ENCODE measurements at places on chromosomes 5 and 9.

DNA sequence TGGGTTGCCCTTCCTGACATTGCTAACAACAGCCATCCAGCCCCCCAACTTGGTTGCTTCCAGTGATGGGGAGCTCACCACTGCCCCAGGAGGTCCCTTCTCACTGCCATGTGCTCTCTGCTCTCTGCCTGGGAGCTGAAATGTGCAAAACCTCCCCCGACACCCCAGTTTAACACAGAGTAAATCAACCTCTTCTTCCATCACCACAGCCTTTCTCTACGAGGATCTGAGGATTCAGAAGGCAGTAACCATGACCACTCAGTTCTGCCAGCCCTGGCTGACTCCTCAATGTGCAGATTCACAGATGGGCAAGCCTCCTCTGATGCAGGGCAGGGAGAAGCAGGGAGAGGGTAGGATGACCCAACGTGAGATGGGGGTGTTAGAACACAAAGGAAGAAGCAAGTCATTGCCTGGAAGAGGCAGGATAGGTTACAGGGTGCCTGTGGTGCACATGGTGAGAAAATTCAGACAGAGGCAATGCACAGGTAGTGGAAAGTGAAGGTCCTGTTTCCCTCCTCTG is 185.0 kb downstream of the DAB2IP start:
- DNase-seq, result no peak

GRCh38 chr9:86747711-86748110 is 199.6 kb downstream of the GAS1 start:
- DNase-seq, result no peak

GRCh38 chr9:128703616-128704355 is 1.5 kb downstream of the PKN3 start:
- DNase-seq, result no peak

GRCh38 chr9:32841314-32841713 is 58.0 kb downstream of the TMEM215 start:
- no peak for DNase-seq

GRCh38 chr5:33118761-33119415 is 321.9 kb upstream of the TARS1 start:
- no peak for DNase-seq

GRCh38 chr9:95124582-95125367 is 192.7 kb downstream of the FANCC start:
- no peak for DNase-seq

GRCh38 chr9:96139592-96140295 is 162.2 kb downstream of the HSD17B3 start:
- DNase-seq, result no peak

GRCh38 chr9:18595597-18595996 is 121.6 kb downstream of the ADAMTSL1 start:
- peak; percentile 67 for DNase-seq

- peak; percentile 47 for DNase-seq
Observed at GRCh38 chr9:85741095-85741874, 469 bp downstream of the AGTPBP1 start.

- no peak for DNase-seq
Observed at GRCh38 chr9:86605303-86605702, 251.1 kb upstream of the TUT7 start.

DNA sequence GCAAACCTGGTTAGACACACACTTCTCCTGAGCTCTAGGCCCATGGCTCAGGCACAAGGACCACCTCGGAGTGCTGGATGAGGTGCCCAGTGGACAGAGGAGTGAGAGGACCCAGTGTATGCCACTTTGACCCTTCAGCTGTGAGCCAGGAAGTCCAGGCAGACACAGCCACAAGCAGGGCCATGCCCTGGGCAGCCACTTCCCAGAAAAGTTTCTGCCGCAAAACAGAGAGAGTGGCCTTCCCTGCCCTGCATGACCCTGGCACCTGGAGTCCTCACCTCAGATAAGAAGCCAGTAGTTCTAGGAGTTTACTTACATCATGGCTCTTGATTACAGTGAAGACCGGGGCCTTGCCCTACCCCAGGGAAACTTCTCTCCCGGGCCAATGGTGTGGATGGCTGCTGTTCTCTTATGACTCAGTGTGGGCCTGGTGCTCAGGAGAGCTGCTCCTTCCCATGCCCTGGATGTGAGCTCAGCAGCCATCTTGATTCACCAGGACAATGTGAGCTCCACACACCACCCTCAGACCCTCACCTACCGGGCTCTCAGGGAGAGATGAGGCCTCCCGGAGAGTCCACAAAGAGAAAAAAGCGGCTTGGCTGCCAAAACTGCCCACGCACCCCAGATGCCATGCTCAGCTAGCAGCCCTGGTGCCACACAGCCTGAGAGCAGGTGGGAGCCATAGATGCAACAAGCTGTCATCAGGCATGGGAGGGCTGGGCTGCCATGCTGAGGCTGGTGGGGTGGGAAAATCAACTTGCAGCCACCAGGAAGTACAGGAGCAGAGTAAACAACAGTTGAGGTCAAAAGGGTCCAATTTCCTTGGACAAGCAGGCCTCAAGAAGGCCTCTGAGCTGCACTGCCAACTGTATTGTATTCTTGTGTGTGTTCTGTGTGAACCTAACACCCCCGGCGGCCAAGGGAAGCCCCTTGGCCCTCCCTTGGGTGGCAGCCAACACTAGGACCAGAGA is 11.7 kb upstream of the IRF1 start:
- DNase-seq, result no peak

DNA sequence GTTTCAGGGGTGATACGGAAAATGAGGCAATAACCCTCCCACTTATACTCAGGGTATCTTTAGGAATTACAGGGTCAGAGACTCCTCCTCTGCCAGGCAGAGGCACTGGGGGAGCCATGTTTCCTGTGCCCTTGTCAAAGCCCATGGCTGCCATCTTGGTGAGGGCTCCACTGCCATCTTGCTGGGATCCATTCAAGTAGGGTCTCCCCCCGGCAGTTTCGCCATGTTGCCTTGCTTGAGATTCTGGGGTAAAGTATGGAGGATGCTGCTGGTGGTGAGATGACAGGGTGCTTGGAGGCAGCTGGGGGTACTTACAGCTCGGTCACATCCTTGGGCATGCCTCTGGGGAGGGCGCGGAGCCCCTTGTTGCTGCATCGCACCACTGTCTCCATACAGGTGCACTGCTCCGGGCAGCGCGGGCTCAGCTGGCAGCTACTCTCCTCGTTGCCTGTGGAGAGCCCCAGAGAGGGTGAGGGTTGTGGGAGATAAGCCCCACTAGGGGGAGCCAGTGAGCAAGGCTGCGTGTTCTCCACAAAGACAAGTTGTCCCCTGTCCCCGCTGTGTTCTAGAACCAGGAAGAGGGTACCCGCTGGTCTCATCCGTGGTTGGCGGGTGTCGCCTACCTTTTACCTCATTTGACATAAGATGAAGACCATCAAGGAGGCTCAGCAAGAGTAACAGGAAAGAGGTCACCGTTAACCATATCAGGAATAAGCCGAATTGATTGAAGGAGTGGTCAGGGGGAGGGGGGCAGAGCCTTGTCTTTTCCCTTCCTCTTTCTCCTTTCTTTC is 169.0 kb upstream of the PANK3 start:
- peak; percentile 17 for DNase-seq

GRCh38 chr5:150411245-150411979 is 1.3 kb downstream of the CD74 start:
- peak; percentile 48 for DNase-seq

GRCh38 chr9:125700791-125701190 is 6.2 kb downstream of the MAPKAP1 start:
- no peak for DNase-seq

- DNase-seq, result no peak
Observed at GRCh38 chr5:92850886-92851285, 730.1 kb downstream of the NR2F1-AS1 start.

GRCh38 chr5:161311146-161311708 is 235.3 kb downstream of the GABRB2 start:
- no peak for DNase-seq

DNA sequence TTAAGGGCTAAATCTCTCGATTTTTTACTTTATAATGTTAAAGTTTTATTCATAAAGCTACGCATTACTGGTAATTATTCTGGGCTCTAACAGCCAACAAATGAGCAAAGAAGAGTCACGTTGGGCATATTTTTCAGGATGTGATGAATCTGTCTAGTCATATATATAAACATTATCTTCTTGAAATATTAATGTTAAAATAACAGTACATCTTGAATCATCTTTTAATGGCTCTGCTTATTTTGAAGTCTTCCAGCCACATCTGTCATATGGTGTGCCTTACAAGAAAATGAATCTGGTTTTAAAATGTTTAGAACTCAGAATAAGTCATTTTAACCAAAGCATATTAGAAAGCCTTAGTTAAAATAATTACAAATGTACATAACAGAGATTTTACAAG is 96.9 kb downstream of the CWC27 start:
- DNase-seq, result no peak

DNA sequence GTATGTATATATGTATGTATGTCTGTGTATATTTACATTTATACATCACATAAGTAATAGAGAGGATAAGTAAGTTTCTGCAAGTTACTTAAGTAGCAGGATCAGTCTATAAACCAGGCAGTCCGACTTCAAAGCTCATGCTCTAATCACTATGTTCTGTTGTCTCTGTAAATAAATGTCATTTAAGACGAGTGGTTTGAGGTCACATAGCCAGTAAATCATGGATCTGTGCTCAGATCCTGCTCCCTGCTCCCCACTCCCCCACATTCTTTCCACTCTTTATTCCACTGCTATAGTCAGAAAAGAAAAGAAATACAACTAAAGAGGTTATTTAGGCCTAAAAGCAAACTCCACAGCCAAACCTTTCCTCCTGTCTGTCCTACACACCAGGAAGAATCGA is 90.4 kb downstream of the SERINC5 start:
- DNase-seq, result no peak

GRCh38 chr5:45281081-45281480 is 415.1 kb downstream of the HCN1 start:
- DNase-seq, result no peak

- DNase-seq, result no peak
Observed at GRCh38 chr9:5841771-5842573, 9.1 kb upstream of the ERMP1 start.

DNA sequence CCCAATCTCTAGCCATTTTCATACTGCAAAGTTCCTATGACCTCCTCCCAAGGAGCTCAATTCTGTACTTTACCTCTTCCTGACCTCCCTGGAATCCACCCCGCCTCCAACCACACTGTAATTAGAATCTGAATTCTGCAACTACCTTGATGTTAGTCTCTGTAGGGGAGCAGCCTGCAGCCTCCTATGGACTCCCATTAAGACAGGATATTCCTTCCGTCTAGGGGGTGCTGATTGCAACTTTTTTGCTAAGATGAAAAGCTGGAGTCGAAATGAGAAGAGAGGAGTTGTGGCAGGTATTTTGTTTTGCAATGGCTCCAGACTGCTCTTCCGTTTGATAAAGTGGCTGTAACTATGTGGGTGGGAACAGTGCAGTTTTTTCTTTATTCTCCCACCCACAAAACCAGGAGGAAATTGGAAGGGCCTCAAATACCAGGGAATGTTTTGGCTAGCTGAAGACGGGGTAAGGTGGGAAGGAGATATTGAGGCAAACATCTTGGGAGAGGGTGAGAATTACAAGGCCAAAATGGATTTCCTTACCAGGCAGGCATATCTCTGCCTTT is 23.8 kb downstream of the ANXA2R start:
- no peak for DNase-seq

DNA sequence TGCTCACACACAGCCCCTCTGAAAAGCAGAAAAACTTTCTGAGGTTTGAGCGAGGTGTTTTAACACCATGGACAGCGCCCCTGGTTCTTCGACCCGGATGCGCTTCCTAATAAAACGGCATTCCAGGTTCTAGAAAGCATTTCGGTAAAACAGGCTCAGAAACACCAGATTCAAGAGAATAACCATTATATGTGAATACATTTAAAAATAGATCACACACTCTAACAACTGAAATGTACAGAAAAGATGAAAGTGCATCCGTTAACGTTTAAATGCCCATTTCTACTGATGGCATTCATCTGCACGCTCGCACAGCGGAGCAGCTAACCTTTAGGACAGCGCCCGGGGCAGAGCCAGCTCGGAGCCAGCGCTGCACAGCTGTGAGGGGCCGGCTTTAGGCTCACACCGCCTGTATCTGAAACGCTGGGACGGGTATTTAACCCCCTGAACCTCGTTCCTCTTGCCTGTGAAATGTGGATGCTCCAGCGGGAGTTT is 26.3 kb upstream of the TENT4A start:
- DNase-seq, result no peak

GRCh38 chr5:78519198-78519941 is 129.2 kb downstream of the LHFPL2 start:
- no peak for DNase-seq

GRCh38 chr9:91424403-91425176 is 958 bp upstream of the NFIL3 start:
- DNase-seq, result peak; percentile 84

DNA sequence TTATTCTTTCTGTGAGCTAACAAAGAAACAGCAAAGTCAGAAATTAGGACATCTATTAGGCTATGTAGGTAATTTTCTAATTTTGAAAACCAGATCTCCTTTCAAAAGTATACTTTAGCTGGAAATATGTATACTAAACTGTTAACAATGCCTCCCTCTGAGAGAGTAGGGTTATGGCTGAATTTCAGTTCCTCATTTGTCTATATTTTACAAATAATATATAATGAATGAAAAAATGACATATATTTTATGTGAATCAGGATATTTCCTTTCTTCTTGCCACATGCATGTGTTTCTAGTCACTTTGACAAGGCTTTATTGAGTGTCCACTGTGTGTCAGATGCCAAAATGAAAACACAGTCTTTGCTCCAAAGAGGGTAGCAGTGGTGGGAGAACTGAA is 15.4 kb downstream of the HACD4 start:
- DNase-seq, result no peak

- no peak for DNase-seq
Observed at GRCh38 chr5:148683651-148684050, 29.3 kb upstream of the HTR4 start.

DNA sequence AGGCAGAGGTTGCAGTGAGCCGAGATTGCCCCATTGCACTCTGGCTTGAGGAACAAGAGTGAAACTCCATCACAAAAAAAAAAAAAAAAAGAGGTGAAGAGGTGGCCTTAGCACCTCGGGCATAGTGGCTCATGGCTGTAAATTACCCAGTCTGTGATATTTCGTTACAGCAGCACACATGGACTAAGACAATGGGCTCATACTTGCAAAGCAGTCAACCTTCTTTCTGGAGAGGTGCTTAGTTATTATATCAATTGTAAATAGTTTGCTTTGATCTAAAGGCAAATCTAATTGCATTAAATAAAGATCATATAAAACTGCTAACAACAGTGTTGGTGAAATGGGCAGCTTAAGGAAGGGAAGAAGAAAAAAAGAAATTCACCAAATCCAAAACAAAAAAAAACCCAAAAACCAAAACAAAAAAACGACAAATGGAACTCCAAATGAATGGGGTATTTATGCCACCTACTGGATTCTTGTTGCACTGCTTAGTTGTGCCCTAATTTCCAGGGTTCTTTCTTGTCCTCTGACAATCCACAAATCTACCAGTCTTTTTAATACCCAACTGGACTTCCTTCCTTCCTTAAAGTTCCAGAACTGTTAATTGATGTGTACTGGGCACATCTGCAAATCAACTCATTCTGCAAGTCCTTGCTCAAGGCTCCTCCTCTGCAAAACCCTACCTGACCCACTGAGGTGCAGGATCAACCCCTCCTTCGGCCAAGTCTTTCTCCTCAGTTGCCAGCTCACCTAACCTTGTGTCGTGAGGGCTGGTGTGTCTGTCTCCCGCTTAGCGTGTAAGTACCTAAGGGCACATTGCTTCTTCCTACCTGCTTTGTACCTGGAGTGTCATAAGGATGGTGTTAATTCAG is 35.0 kb upstream of the DMRT1 start:
- DNase-seq, result peak; percentile 39

All from midbrain (tissue), 1 donor.